ENCODE measurements at places on chromosomes 5 and 9. TPM values are rescaled to one million over a fixed set of nuclear protein-coding genes. Genes with fewer than 3 reads are reported as not detected.
A peak's percentile ranks its signal among the peaks of the same experiment; 100 is the strongest.

The F2R gene
- total RNA-seq, result 9.6 TPM

The GNAQ gene
- 58.2 TPM for total RNA-seq

DNA sequence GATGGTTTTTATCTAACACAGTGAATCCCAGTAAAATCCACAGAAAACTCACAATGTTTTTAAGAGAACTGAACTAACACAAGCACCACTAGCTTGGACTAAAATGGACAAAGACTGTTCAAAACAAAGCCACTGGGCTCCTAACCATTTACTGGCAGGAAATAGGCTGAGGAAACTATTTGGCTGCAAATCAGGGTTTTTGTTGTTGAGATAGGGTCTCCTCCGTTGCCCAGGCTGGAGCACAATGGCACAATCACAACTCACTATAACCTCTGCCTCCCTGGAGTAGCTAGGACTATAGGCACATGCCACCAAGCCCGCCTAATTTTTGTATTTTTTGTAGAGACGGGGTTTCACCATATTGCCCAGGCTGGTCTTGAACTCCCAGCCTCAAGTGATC, 99.7 kb downstream of the THBS4 start:
- no peak for DNase-seq

The CDX1 gene
- not detected for total RNA-seq

GRCh38 chr5:67350618-67351201, 154.1 kb upstream of the CD180 start:
- no peak for DNase-seq

DNA sequence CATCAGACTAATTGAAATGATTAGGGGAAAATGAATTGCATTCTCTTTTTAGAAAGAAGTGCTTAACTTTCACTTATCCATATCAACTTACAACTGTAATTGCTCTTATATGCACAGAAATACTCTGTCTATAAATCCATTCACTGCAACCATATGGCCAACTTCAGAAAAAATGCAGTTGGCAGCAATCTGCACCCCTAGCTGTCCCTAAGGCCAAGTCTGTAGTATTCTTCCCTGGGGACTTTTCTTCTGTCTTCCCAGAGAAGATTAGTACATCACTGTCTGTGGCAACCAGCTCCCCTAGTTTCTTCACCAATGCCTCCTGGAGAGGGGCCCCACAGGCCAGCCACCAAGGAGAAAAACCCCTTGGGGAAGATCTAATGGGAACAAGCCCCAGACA, 45.4 kb downstream of the ABCA1 start:
- DNase-seq, result no peak

DNA sequence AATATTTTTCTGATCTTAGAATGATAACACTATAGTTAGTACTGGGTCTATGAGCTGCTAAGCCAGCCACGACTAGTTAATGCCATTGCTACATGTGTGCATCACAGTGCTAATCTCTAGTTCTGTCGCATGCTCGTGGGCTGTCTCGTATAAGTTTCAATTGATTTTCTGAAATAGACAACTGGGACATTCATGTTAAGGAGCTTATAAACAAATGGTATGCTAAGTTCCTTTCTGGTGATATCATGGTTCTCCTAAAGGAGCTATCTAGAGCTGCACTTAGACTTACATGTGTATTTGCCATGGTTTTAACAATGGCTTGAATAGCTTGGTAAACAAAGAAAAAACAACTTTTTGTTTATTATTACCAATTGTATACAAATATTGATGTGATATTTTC, 46.2 kb downstream of the F2RL2 start:
- no peak for DNase-seq

DNA sequence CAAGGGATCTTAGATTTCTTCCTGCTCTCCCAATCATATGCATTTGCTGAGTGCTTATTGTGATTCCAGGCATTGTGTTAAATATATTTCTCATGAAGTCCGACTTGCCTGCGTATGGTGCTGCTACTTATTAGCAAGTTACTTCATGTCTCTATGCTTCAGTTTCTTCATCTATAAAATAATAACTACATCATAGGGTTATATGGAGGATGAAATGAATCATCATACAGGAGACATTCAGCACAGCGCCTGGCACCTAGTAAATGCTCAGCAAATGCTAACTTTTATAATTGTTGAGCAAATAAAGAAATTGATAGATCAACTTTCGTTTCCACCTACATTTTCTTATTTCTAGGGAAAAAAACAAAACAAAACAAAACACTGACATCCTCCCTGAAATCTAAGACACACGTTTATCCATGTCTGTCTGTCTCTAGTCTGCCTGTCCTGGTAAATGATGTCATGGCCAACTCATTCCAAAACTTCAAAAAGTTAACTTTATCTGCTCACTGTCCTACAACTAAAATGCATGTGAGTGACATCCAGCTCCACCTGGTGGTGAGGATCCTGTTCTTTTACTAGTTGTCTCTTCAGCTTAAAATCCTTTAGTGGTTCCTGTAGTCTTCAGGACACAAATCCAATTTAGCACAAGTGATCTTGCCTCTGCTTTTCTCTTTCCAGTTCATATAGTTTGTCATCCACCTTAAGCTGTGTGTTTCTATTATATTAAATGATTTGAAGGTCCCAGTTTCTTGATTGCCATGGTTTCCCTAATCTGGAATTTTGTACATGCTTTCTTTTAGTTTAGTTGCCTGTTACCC, 27.7 kb downstream of the PPP3R2 start:
- no peak for DNase-seq

DNA sequence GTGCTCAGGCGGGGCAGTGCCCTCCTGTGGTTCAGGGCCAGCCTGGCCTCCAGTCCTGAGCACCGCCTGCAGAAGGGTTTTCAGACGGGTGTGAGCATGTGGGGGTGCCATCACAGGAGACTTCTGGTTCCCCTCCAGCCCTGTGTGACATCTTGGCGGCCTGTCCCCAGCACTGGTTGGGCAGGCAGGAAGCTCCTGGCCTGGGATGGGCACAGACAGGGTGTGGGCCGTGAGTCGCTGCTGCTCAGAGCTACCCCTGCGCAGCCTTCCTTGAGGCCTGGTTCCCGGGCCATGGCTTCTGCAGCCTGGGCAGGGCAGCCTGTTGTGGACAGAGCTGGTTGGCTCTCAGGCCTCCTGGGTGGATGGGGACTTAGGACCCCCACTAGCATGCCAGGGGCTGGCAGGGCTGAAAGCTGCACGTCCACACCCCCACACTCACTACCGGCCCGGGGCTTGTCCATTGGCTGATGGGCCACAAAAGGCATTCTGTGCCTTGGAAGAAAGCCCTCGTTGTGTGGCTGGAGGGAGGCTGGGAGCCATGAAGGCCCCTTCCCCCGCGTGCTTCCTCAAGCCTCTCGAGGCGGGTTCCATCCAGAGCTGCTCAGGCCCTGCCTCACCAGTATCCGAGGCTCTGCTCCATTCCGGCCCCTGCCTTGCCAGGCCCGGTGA, 58.7 kb downstream of the RXRA start:
- DNase-seq, result no peak

DNA sequence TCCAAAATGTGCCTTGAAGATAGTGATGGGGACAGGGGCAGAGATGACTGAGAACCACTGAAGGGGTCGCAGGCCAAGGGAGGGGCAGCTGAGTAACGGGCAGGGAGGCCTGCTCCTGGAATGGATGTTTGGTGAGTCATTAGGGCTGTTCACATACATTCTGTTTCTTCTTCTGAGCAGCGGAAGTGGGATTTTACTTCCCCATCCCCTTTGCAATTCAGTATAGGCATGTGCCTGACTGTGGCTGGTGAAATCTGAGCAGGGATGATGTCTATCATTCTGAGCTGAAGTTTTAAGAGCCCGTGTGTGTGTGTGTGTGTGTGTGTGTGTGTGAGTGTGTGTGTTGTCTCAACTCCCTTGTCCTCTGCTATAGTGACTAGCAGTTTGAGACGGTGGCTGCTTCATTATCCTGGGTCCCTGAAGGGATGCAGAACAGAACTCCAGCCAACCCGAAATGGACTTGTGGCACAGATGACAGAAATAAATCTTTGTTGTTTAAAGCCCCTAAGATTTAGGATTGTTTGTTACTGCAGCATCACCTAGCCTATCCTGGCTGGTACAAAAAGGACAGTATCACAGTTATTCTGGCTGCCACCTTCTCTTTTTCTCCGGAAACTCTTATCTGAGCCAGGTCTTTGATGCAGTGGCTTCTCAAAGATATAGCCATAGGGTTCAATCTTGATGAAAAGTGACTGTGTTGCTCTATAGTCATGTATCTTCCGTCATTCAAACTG, 29.2 kb upstream of the TGFBI start:
- DNase-seq, result no peak

The PCDHB10 gene
- total RNA-seq, result 2.5 TPM

The IGFBPL1 gene
- total RNA-seq, result 32.1 TPM

- DNase-seq, result peak; percentile 74
Observed at GRCh38 chr9:70411121-70411929, 3.1 kb downstream of the KLF9 start.

GRCh38 chr5:147369742-147370374, 135.0 kb downstream of the STK32A start:
- DNase-seq, result no peak

- no peak for DNase-seq
Observed at GRCh38 chr9:131117121-131117761, 8.1 kb upstream of the NUP214 start.

- no peak for DNase-seq
Observed at GRCh38 chr9:3043369-3043768, 199.5 kb upstream of the PUM3 start.

- no peak for DNase-seq
Observed at GRCh38 chr5:113524927-113525326, 11.4 kb downstream of the YTHDC2 start.

DNA sequence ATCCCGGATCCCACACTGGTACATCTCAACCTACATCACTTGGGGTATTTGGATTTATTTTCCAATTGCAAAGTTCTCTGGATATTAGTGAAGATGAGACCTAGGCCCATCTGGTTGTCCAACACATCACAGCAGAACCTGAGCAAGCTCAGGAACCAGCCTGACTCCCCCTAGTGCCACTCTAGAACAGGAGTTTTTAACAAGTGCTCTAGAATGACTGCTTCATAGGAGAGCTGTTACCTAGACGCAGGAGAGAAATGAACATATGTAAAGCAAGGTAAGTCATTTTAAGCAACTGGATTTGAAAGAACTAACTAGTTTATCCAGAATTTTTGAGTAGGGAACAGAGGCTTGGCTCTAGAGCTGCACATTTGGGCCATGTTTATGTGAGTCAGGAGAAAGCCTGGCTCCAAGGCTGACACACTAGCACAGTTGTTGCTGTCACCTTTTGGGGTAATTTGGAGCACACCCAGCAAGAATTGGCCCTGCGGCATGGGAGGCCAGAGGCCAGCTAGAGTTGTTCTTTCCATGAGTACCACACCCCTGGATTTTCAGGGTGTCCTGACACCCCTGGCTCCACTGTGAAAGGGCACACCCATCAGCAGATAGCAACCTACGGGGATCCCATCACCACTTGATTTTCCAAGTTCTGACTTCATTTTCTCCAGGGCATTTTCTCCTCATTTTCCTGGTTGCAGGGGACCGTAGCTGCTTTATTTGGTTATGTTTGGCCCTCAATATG, 110.9 kb upstream of the LPAR1 start:
- no peak for DNase-seq

DNA sequence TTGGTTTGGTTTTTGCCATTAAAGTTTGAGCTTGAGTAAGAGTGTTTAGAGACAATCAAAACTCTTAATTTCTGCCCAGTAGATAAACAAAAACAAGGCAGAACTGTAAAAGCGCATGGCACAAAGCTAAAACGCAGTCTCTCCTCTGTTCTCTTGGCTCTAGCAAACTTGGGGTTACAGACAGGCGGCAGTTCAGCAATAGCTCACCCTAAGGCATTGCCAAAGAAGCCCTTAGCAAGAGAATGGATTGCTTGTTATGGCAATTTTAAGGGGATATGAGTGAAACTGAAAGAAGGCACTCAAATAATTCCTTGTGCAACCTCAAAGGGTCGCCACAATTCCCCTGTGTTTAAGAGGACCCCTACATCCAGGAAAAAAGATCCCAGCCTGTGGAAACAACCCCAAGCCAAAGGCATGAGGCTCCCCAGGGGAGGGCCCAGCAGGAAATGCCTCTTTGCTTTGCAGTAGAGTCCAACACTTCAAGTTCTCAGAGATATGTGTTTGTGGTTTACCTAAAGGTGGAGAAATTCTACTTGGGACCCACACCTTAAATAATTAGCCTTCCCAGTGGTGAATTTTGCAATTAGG, 317.0 kb upstream of the MPDZ start:
- no peak for DNase-seq

- DNase-seq, result no peak
Observed at GRCh38 chr5:95973793-95974325, 12.2 kb upstream of the ELL2 start.

DNA sequence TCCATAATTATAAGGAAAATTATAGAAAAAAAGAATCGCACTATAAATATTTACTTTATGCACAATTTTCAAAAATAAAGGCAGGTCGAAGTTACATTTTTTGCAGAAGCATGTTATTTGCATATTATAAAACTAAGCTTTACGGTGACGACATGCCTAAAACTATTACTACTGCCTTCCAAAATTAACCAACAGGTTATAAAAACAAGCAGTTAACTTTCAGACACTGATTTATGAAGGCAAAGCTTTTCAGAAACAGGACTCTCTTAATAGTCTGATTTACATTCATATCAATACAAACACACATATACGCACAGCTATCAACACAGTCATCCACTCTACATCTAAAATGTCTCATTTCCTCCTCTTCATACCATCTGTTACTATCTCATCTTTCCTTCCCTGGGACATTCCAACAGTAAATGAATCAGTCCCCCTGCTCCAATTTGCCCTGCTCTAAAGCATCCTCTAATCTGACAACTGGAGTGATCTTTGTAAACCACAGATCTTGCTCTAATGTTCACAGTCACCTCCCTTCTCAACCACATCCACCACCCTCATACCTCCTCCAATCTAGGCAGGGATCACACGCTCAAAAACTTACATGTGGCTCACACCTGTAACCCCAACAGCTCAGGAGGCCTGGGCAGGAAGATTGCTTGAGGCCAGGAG, 21.6 kb downstream of the FBXW11 start:
- no peak for DNase-seq

GRCh38 chr5:177445052-177445916, 1.3 kb upstream of the PRR7 start:
- no peak for DNase-seq

The HNRNPA0 gene
- 14.0 TPM for total RNA-seq

DNA sequence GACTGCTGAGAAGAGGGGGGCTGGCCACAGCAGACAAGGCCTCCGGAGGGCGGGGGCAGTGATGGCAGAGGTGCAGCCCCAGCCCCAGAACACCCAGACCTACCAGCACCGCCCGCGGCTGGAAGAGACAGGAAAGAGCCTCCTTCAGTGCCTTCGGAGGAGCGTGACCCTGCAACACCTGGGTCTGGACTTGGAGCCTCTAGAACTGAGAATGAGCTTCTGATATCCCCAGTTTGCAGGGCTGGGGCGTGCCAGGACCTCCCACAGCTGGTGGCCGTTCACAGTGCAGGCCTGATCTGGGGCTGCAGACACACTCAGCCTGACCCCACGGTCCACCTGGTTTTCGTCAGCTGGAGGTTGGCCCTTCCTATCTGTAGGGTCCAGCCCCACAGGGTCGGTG, 9.1 kb downstream of the LCN10 start:
- DNase-seq, result no peak

The BTNL8 gene
- total RNA-seq, result 7.1 TPM

GRCh38 chr9:113738893-113739604, 137.1 kb upstream of the ZNF618 start:
- no peak for DNase-seq

The MYOT gene
- total RNA-seq, result 0.81 TPM
